AG04450 (cell line): ENCODE measurements at places on chromosomes 3 and 15. TPM values are rescaled to one million over a fixed set of nuclear protein-coding genes. Genes with fewer than 3 reads are reported as not detected.

GRCh38 chr3:172630316-172630715 lies 80.6 kb downstream of the NCEH1 start:
- DNase-seq: no peak

- DNase-seq: no peak
Observed at GRCh38 chr15:57923750-57924149, 141.8 kb downstream of the ALDH1A2 start.

GRCh38 chr3:35739181-35739809 lies 100.0 kb downstream of the ARPP21 start:
- no peak for DNase-seq

- DNase-seq: no peak
Observed at GRCh38 chr3:4850928-4851265, 128.3 kb upstream of the BHLHE40 start.

- DNase-seq: no peak
Observed at GRCh38 chr3:179961703-179962078, 75.0 kb downstream of the PEX5L start.

GRCh38 chr3:107578091-107578490 lies 55.3 kb downstream of the BBX start:
- no peak for DNase-seq

DNA sequence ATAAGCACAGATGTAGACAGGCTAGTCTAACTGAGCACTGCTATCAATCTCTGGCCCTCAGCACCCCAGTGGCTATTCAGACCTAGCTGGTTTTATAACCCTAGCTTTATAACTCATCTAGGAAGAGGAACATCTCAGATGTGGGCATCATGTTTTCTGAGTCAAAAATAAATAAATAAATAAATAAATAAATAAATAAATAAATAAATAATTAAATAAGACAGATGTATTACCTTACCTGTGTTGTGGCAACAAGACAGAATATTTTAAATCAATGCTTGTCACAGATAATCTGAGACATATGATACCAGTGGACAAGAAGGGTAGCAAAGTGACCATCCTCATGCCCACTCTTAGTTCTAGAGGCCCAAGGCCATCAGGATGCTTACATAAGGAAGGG lies 52.2 kb downstream of the EFHB start:
- no peak for DNase-seq

DNA sequence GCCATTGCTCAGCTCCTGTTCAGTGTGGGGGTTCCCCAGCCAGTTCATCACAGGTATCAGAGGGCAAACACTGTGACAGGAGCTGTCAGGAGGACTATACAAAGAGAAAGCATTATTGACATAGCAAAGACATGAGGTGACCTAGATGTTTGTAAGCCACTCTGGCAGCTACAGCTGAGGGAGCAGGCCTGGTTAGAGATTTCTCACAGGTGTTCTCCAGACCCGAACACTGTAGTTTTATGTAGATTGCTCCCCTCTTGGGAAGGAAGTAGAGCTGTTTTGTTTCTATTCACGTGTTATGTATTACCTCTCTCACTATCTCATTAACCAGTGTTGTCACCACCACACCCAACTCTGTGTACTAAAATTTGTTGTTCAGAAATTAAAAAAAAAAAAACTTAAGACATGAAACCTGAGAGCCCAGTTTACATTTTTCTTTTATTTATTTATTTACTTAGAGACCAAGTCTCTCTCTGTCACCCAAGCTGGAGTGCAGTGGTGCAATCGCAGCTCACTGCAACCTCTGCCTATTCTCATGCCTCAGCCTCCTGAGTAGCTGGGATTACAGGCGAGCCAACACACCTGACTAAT lies 123.7 kb downstream of the RBPMS2 start:
- no peak for DNase-seq

DNA sequence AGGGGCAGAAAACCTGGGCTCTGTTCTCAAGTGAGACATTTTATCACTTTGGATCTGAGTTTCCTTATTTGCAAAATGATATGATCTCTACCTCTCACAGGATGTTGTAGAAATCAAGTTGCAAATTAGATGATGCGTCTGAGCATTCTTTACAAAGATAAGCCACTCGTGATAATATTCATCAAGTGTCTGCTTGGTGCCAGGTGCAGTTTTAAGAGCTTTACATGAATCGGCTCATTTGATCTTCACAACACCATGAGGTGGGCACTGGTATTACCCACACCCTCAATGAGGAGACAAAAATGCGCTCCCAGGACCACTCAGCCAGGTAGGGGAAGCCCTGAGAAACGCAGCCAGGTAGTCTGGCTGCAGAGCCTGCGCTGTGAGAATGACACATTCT lies 59.1 kb upstream of the CA12 start:
- no peak for DNase-seq

GRCh38 chr3:192409201-192409837 lies 318.0 kb downstream of the FGF12 start:
- DNase-seq: no peak

Gene MCCC1
- 17.8 and 19.0 TPM in 2 replicates for polyA plus RNA-seq

Gene BNC1
- polyA plus RNA-seq: 2.2 and 2.6 TPM in 2 replicates

Gene TGM5
- not detected in 2 replicates for polyA plus RNA-seq
